ENCODE measurements at places on chromosomes 4 and X.

DNA sequence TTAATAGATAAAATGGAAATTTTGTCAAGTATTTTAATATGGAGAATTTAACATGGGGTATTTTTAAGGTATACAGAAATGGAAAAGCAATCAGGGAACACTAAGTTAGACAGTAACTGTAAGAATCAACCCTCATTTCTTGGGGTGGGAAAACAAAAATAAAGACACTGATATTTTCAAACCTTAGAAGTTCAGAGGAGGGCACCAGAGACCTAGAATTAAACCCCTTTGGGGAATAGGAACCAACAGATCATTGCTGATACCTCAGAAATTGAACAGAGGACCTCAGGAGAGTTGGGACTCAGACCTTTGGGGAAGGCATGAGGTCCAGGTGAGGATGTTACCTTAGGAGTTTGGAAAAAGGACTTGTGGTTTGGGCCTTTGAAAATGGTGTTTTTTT is 435.6 kb downstream of the TMA16 start:
- DNase-seq = no peak

- no peak for DNase-seq
These were observed 131.6 kb upstream of the TMEM164 start for GRCh38 chrX:109871121-109871888.

- DNase-seq = no peak
These were observed 70.4 kb upstream of the FHL1 start for GRCh38 chrX:136076942-136077341.

DNA sequence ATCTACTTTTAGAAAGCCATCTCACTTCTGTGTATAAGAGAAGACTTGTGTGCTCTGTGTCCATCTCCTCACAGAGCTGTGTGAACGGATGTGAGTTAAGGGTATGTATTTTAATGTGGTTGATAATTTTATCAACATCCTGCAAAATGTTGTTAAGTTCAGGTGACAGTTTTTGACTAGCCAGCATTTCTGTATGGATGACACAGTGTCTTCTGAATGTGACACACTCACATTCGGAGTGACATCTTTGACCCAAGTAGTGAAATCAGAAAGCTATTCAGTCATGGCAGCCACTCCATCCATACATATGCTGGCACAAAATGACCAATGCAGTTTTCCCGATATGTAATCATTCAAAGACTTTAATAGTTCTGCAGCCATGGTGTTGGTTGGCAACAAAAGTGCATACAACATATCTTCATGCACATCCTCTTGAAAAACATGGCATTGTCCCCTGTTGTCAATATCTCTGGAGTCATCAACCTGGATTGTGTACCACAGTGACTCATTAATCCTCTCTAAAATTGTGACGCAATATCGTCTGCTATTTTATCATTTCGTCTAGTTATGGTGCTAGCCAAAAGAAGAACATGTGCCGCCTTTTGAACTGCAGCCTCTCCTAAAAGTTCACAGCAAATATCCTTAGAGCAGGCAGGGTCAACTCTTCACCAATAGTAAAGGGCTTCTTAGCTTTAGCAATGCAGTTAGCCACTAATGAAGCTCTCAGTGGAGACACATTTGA is 6.8 kb upstream of the FGF2 start:
- DNase-seq = no peak

GRCh38 chr4:59612235-59612634 is 1587.9 kb upstream of the ADGRL3 start:
- DNase-seq = no peak

- DNase-seq = no peak
These were observed 88.3 kb downstream of the MSN start for GRCh38 chrX:65755786-65756185.

DNA sequence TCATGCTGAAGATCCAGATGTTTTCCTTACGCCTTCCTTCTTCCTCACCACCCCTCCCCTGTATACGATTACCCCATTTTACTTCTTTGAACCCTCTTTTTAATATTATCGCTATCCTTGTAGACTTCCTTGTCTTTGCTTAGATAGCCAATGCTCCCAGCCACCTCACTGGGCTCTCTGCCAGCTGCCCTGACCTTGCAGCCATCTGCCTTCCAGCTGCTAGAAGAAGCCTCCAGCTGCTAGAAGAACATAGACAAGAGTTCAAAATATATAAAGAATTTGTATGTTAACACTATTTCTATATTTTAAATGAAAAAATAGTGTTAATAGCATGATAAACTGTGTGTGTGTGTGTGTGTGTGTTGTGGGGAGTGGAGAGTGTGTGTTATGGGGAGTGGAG is 374.7 kb downstream of the ANKRD50 start:
- DNase-seq = no peak

GRCh38 chr4:140688711-140689598 is 67.2 kb downstream of the TBC1D9 start:
- no peak for DNase-seq

GRCh38 chr4:79495447-79495846 is 87.4 kb upstream of the GK2 start:
- no peak for DNase-seq
